ENCODE measurements at places on chromosomes 7 and 10. TPM values are rescaled to one million over a fixed set of nuclear protein-coding genes. Genes with fewer than 3 reads are reported as not detected.

The AKR1D1 gene
- total RNA-seq = not detected

The FAM185A gene
- total RNA-seq = 12.9 TPM

The DOCK1 gene
- total RNA-seq = 0.11 TPM

The LRGUK gene
- total RNA-seq = 0.16 TPM

The FRMD4A gene
- 1.4 TPM for total RNA-seq

The SLC13A1 gene
- not detected for total RNA-seq

The PRKG1 gene
- 0.08 TPM for total RNA-seq

The ASNS gene
- total RNA-seq = 142 TPM

The GOLGA7B gene
- total RNA-seq = 0.28 TPM

The CALHM1 gene
- total RNA-seq = not detected

The CEP55 gene
- 8.2 TPM for total RNA-seq

The ADRA2A gene
- 0.05 TPM for total RNA-seq

The RNF32 gene
- 0.43 TPM for total RNA-seq

The ABCC2 gene
- 1.3 TPM for total RNA-seq

The ASIC3 gene
- 3.4 TPM for total RNA-seq

The SFTPA1 gene
- 3.1 TPM for total RNA-seq
